ENCODE measurements at places on chromosomes 5 and 9.

- no peak for DNase-seq
Measured at GRCh38 chr5:139651043-139651834, 3.1 kb downstream of the CXXC5 start.

DNA sequence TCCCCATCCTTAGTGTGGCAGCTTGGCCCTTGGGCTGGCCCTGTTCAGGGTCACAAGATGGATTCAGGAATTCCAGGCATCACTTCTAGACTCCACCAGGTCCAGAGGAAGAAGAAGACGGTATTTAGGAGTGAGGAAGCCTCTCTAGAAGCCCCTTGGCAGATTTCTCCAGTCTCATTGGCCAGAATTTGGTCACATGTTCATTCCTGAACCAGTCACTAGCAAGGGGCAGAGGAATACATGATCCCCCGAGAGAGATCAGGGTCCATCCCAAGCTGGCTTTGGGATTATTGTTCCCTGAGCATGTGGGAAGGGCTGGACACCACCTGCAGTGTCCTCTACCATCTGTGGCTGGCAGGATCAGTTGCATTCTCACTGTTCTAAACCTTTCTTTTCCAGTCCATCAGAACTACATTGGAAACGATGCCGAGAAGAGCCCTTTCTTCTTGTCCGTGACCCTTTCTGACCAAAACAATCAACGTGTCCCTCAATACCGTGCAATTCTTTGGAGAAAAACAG is 48.5 kb downstream of the GARNL3 start:
- no peak for DNase-seq

DNA sequence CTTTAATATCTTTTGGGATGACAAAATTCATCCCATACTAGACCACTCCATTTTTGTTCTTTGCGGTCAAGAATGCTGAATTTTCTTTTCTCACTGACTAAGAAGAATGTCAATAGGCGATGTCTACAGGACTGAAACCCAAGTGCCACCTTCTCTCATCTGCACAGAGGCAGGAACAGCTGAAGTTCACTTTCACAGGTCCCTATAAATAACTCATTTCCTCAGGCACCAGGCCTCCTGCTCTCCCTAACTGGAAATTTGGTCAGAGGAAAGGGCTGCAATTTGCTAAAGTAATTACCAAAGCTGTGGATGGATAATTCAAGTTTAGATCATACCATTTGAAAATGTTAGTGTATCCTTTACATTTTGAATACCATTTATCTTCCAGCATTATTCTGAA is 142.9 kb downstream of the DIRAS2 start:
- no peak for DNase-seq

DNA sequence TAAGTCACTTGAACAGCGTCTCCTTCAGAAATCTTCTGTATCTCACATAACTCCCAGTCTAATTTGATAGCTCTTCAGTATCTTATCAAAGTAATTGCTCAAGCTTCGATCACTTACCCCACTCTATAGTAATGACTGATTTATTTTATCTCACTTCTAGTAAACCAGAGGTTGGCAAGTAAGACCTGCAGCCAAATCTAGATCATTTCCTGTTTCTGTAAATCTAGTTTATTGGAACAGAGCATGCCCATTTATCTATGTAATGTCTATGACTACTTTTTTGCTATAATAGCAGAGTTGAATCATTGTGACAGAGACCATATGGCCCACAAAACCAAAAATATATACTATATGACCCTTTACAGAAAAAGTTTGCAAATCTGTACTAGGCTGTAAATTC is 40.1 kb downstream of the TSSK1B start:
- DNase-seq: no peak

GRCh38 chr5:40678026-40678425 is 1.7 kb upstream of the PTGER4 start:
- DNase-seq: no peak

GRCh38 chr5:173853370-173854131 is 34.6 kb upstream of the CPEB4 start:
- no peak for DNase-seq

DNA sequence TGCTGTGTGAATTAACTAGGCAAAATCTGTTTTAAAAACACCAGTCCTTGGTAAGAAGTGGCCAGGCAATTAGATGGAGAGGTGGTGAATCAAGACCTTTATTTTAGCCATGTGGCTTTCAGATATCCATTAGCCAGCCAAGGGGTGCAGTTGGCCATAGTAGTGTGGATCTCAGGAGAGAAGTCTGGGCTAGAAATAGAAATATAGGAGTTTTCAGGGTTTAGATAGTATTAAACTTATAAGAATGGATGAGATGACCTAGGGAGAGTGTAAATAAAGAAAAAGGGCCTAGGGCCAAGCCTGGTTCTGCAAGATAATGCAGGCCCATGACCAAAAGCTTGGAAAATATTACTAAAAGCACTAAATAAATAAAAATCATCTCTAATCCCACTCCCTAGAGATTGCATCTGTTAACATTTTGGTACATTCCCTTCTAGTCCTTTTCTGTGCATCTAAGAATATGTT is 40.3 kb upstream of the KIF2A start:
- no peak for DNase-seq

DNA sequence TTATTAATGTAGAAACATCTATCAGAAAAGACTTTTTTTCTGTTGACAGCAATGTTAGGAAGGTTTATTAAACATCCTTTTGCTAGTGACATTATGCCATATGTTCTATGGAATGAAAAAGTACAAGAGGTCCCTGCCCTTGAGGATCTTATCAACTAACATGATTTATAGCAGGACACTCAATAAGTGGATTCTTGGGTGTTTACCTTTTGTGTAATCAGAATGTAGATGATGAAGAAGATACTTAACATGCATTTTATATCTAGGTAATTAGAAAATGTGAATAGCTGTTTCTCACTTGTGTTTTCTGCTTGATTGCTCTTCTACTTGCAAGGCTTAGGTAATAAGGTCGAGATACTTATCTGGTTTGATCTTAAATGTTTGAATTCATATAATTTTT is 4.9 kb downstream of the HMGCR start:
- DNase-seq: no peak

DNA sequence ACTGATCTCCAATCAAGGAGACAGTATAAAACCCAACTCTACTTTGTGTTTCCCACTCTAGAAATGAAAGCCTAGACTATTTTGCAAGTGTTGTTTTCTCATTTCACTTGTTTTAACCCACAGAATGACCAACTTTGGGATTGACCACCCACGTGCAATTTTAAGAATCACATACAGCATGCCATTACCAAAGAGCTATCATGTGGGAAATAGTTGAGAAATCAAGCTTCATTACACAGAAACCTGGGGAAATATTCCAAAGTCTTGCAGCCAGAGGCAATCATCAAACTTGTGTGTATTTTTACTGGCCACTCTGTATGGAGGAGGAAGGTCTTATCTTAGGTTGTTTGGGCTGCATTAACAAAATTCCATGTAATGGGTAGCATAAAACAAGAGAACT is 451.4 kb upstream of the DAB2 start:
- no peak for DNase-seq

DNA sequence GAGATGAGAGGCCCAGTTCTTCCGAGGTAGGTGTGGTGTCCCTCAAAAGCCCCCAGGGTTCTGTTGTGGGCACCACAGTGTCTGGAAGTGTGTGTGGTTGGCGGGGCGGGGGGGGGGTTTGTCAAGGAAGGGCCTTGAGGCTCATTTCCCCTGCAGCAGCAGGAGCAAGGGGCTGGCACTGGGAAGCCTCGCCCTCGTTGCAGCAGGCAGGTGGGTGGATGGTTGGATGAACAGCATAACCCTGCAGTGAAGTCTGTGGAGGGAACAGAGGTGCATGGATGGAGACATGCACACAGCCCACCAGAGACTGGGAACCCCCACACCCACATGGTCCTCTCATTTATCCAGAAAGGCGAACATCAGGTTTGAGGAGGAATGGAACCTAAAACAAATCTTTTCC is 2.0 kb upstream of the SPATA31E1 start:
- no peak for DNase-seq

- no peak for DNase-seq
Measured at GRCh38 chr5:32790411-32790951, 79.4 kb downstream of the NPR3 start.

DNA sequence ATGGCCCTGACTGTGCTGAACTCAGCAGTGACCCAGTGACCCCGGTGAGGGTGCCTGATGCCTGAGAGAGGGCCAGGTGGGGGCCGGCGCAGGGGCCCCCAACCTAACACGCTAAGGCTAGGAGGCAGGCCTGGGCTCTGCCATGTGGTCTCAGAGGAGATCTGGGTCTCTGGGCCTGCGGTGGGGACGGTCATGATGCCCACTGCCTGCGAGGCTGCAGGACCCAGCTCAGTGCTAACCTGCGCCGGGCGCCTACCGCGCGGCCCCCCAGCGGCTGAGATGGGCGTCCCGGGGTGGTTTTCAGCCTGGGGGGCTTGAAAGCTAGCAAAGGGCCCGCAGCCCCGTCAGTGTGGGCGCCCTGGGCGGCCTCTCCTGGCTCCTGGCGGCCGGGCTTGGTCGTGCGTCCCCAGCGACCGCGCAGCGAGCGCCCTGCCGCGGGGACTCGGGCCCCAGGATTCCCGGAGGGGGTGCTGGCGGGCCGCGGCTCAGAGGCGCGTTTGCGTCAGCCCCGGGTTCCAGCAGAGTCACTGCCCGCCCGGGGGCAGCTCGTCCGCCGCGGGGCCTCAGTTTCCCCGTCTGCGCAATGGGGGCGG is 2.5 kb downstream of the EGFL7 start:
- DNase-seq: no peak

GRCh38 chr9:93028448-93029006 is 30.0 kb upstream of the SUSD3 start:
- peak; percentile 50 for DNase-seq

DNA sequence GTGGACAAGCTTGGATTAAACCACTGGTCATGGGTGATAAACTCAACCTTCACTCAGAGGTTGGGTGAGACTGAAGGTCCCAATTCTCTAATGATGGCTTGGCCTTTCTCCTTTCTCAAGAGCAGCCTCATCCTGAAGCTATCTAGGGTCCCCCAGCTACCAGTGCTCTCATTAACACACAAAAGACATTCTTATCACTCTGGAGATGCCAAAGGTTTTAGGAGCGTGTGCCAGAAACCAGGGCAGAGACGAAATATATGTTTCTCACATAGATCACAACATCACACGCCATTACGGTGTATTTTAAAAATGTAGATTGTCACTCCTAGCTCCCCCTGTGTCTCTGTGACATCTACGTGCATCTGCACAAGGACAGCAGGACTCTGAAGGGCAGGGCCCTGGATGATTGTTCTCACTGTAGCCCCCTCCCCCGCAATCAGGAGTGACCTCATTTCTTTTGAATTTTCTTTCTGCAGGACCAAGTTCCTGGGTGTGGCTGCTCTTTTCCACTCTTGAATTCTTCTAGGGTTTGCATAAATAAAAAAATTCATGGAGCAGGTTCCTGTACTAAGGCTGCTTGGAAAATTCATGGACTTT is 311.3 kb downstream of the GADD45G start:
- DNase-seq: no peak

GRCh38 chr5:157690690-157691433 is 19.5 kb downstream of the C5orf52 start:
- DNase-seq: no peak

- DNase-seq: no peak
Measured at GRCh38 chr5:35771839-35772238, 84.9 kb upstream of the IL7R start.

DNA sequence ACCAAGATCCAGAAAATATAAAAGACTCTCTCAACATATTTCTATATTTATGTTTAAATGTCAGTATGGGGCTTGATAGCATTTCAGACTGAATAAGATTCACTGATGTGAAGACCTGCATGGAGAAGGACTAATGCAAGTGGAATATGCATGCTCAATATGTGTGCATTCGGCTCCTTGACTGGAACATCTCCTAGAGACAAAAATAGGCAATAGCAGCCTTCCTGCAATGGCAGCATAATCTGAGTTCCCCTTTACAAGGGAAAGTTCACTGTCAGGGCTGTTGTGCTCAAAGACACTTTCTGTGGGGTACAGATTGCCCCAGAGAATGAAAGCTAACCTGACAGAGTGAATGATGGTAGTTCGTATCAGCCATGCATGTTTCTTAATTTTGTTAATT is 42.4 kb downstream of the STARD4 start:
- no peak for DNase-seq

DNA sequence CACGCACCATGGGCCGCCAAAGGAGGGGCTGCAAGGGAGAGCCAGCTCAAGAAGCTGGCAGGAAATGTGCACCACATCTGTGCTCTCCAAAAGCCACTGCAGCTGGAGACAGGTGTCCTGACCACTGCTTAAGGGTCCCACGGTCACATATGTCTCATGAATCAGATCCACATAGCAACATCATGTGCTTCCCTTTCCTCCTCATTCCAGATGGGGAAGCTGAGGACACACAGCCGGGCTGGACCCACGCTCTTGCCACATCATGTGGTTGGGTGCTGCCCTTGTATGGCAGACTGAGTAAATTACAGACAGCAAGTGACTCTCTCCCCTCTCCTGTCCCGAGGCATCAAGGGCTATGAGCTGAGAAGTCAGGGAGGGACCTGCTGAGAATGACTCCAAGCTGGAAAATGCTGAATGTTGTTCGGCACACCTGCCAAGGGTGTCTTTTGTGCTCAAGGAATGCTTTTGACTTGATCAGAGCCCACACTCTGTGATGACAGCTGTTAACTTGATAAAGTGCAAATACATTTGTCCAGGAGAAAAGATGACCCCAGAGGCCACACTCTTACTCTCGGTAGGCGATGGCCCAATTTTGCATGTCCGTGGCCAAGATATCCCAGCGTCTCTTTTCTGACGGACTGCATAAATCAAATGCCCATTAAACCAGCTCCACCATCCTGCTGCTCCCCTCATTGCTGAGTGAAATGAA is 58.2 kb downstream of the NSUN2 start:
- no peak for DNase-seq

- DNase-seq: no peak
Measured at GRCh38 chr5:111143910-111144309, 51.8 kb downstream of the WDR36 start.

GRCh38 chr5:173655196-173655797 is 38.8 kb upstream of the BOD1 start:
- no peak for DNase-seq

DNA sequence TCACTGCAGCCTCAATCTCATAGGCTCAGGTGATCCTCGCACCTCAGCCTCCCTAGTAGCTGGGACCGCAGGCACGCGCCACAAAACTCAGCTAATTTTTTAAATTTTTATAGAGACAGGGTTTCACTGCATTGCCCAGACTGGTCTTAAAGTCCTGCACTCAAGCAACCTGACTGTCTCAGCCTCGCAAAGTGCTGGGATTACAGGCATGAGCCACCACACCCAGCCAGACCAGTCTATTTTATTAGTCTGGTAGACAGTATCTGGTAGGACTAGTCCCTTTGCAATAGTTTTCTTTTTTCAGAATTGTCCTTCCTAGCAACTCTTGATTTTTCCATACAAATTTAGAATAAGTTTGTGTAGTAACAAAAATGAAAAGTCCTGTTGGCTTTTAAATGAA is 14.1 kb upstream of the GPR150 start:
- DNase-seq: no peak

DNA sequence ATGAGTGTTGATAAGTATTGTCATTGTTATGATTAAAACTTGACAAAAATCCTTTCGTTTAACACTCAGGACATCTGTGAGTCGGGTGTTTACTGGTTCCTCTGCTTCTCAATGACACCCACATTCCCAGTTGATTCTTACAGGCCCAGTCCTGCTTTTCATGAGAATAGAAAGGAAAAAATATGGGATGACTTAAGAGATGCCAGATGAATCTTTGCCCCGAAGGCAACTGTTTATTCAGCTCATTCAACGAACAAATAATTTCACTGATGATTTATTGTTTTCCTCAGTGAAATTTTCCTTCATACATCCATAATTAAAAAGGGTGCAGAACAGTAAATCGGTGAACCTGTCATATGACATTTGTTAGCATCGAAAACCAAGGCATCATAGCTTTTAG is 452.4 kb upstream of the WWC1 start:
- no peak for DNase-seq

Measured in stimulated activated CD4-positive, alpha-beta T cell treated with anti-CD3 and anti-CD28 coated beads, Interleukin-1b, Interleukin-23, amount 100 ng/mL, for 1 hour (primary cell).